ENCODE measurements at places on chromosomes 12 and 14.

GRCh38 chr14:25086081-25086480, 36.1 kb upstream of the STXBP6 start:
- DNase-seq: no peak

DNA sequence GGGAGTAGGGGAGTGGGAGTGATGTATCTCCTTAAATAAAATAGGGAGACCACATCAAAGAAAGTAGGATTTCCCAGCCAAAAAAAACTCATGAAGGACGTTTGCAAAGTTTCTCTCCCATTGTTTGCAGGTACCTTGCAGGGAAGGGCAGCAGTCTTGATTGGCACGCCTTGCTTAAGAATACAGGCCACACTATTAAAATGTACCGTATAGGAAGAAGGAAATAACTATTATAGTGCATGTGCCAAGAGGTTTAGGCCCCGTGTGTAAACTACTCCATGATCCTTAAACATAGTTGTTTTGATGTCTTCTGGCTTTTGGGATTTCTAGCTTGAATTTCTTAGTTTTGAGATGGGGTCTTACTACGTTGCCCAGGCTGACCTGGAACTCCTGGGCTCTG, 42.5 kb downstream of the PRORP start:
- no peak for DNase-seq

DNA sequence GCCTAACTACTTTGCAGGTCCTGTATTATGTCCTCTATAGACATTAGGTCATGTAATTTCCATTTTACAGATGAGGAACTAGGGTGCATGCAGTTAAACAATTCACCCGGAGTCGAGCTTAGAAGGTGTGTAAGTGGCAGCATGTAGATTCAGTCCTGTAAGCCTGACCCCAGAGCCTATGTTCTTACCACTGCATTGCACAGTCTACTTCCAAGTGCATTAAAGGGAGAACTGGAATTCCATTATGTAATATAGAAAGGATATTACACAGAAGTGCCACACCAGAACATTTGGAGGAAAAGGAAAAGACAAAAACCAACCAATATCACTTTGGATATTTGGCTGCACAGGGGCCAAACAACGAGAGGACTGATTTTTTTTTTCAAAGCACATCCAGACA, 1.2 kb downstream of the GLT8D2 start:
- DNase-seq: no peak

DNA sequence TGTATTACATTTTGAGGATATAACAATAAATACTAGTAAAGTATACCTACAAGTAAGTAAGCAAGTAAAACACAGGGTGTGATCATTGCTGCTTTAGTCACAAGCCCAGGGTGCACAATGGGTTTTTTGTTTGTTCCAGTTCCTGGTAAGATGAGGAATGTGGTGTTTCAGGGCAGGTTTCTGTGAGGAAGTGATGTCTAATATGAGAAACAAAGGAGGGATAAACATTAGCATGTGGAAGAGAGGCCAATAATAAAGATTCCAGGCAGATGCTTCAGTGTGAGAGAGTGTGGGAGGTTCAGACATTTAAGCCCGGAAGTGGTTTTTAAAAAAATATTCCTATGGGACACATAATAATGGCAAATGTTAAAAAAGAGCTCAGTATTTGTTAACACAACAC, 808.1 kb upstream of the USP15 start:
- DNase-seq: no peak

DNA sequence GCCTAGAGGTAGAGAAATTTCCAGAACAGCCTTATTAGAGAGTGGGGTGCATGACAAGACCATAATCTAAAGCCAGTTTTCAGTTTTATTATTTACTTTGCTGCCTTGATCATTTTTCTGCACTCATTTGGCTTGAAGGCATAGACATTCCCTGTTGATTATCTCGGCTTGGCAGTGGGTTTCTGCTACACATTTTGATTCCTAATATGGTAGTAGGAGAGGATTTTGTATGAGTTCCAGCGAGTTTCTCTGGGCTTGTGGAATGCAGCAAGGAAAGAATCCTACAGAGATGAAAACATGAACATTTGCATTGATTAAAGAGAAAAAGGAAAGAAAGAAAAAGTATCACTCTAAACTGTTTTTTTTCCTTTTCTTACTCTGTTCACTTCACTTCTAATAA, 281.2 kb downstream of the PAWR start:
- DNase-seq: peak; percentile 89

DNA sequence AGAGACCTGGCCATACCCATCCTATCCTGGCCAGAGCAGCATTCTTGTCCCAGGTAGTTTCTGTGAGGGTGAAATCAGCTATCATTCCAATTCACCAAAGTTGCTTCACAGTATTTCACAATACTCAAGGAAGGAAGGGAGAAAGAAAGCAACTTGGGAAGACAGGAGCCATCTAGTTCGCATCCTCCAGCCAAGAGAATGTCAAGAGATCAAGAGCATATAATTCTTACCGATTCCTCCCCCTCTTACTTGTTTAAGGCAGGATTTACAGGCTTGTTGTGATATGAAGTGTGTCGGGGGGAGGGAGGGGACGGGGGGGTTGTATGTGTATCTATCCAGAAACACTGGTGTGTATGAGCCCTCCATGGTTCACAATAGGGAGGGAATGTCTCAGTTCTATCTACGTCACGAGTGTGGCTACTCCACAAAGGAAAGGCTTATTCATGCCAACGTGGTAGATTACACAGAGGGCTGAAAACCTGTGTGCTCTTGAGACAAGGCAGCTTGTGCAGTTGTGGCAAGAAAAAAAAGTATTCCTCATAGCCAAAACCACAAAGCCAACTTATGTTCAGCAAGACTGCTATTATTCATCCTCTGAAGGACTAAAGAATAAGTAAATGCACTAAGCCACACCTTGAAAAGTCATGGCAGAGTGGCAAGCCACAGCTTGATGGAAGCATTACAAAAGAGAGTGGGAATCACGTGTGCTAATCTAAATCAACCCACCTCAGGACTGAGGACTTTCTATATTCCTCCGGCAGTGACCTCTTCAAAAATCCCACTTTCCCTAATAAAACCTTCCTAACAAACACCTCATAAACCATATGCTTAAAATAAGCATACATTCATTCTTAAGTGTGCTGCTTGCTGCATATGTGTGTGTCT, 35.0 kb downstream of the CORO1C start:
- DNase-seq: peak; percentile 99

DNA sequence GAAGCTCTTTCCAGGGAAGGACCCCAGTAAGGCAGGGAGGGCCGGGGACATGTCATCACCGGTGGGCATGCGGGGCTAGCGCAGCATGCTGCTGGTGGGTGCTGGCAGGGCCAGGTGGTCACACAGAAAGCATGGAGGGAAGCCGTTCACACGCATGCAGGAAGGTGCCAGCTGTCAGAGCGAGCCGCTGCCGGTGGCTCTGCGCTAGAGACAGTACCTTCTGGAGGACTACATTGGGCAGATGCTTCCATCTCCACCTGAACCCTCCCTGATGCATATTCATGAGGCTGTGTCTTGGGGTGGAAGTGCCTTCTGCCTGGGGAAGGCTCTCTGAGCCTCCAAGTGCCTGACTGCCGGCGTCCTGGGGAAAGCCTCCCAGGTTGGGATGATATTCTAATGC, 203.8 kb downstream of the CALM1 start:
- DNase-seq: no peak

DNA sequence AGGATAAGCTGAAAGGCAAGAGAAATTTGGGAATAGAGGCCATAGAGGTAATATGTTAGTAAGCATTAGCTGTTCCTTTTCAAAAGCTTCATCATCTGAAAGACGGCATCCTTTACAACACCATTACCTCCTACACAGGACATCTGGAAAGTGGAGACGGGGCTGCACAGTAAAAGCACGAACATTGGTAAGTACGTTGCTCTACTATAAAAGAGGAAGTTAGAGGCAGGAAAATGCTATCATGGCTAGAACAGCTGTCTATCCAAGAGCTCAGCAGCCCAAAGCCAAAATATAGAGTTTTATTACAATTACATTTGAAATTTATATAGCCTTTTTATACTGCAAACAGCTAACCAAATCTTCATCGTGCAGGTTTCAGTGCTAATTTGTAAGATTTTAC, 172.3 kb upstream of the GRIP1 start:
- DNase-seq: no peak
